ENCODE measurements at places on chromosomes 2 and 18. TPM values are rescaled to one million over a fixed set of nuclear protein-coding genes. Genes with fewer than 3 reads are reported as not detected.

DNA sequence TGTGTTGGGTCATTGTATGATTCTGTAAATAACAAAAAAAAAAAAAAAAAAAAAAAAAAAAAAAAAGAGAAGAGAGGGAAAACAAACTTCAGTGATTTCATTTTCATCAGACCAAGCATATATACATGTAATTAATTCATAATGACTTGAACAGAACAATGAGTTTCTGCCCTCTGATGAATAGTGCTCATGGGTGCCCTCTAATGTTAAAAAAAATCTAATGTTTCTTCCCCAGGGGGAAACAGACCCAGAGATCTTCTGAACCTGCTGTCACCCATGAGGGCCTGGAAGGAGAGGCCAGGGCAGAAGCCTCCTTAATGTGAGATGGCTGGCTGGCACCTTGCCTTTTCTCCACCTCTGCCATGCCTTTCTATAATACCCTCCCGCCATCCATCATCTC, 289.2 kb downstream of the ZNF521 start:
- no peak for DNase-seq

- DNase-seq = no peak
These were observed 14.6 kb downstream of the UGP2 start for GRCh38 chr2:63856303-63856603.

SEPTIN10 gene
- total RNA-seq = 63.1 TPM

DNA sequence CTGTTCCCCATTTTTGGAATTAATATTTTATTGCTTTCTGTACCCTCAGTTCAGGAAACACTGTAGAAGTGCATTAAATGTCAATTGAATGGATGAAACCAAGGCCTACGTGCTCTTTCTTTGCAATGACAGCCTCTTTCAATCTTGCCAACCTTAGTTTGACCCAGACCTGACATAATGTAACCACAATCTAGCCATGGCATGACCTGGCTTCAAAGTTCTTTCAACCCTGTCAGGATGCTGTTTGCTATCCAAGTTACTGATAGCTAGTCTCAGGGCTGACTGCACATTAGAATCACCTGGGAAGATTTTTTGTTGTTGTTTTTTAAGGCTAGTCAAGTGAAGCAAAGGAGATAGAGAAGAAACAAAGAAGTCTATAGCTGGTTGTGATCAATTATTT, 190.9 kb upstream of the PKDCC start:
- no peak for DNase-seq

GAD1 gene
- not detected for total RNA-seq

CAPN10 gene
- total RNA-seq = 56.1 TPM

DNA sequence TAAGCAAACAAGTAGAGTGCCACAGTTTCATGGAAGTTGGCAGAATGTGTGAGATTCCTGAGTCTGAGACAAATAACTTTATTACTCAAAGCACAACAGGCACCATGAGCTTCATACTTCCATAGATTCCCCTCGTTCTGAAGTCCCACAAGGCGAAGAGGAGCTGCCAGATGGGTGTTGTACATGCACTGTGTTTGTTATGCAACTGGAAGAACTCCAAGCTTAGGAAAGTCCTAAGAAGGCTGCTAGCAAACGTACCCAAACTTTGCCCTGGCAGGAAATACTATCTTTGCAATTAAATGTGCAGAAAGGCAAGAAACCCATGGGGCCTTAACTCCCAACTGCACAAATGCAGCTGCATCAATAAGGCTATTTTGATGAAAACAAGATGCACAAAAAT, 1.6 kb upstream of the GCA start:
- no peak for DNase-seq

- DNase-seq = peak; percentile 20
These were observed 15.1 kb upstream of the BOD1L2 start for GRCh38 chr18:57131782-57132181.

IL36B gene
- not detected for total RNA-seq

DNA sequence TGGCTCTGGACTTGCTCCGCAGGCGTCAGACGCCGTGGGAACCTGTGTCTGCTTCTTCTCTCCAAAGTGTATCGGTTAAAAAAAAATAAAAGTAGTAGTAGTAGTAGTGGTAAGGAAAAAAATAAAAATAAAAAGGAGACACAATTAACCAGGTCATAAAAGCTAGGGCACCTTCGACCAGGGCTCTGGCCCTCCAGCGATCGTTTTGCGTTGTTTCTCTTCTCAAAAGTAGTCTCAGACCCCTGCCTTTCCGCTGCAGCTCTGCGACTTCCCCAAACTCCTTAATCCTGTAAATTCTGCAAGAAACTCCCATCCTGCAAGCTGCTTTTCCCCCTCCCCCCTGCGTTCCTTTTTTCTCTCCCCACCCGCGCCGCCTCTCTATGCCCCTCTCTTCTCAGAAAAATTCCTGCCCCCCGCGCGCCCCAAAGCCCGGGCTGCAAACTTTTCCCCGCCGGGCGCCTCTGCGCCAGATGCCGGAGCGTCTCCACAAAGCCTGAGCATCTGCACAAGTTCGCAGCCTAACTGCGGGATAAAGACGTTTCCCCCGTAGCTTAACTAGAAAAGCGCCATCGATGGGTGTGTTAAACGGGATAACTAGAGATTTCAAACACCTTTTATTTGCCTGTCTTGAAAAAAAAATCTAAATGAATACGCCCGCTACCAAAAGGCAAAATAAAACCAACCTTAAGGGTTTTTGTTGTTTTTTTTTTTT, 1.8 kb upstream of the SALL3 start:
- no peak for DNase-seq

DNA sequence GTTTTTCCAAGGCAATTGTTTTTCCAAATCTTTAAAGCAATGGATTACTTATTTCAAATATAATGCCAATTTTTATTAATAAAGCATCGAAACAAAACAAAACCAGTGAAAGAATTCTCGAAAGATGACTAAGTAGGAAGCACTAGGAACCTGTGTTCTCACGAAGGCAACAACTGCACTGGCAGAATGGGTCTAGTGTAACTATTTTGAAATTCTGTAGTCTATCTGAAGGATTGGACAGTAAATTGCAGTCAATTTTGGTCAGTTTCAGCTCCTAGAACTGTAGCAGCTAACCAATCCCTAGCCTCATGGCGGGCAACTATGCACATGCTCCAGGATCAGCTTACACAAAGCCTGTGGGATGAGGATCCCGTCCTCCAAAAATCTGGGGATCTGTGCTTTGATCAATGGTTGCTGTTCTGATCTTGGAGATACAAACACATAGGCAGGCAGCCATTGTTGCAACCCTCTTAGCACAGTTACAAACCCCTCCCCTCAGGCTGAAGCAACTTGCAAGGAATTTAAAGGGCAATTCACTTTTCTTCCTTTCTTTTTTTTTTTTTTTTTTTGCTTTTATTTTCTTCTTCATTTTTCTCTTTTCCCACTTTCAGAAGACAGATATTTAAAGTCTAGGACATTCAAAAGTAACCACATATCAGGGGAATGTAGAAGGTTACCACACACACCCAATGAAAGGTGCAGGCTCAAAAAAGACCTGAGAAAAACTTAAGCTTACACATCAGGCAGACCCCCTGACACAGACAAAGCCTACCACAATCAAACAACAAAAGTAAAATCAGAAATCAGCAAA, 147.6 kb downstream of the THADA start:
- no peak for DNase-seq

GRCh38 chr2:232431705-232432590, 24.0 kb upstream of the ALPI start:
- DNase-seq = no peak

CNDP1 gene
- 4.0 TPM for total RNA-seq

DNA sequence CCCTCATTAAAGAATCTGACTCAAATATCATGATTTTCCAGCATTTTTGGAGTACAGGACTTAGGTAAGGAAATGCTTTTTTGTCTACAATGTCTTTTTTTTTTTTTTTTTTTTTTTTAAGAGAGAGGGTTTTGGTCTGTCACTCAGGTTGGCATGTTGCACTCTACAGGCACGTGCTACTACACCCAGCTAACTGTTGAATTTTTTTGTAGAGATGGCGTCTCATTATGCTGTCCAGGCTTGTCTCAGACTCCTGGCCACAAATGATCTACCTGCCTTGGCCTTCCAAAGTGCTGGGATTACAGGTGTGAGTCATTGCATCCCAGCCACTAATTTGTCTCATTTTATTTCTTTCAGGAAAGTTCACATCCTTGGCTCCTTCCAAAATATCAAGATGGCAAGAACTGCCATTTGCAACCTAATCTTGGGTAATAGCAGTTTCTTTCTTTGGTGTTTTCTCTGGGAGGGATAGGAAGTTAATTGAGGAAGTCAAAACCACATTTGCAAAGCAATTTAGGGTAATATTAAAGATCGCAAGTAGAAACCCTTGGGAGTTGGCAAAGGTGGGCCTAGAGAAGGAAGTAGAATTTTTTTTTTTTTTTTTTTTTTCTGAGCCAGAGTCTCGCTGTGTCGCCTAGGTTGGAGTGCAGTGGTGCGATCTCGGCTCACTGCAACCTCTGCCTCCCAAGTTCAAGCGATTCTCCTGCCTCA, 15.5 kb downstream of the PNO1 start:
- no peak for DNase-seq

DNA sequence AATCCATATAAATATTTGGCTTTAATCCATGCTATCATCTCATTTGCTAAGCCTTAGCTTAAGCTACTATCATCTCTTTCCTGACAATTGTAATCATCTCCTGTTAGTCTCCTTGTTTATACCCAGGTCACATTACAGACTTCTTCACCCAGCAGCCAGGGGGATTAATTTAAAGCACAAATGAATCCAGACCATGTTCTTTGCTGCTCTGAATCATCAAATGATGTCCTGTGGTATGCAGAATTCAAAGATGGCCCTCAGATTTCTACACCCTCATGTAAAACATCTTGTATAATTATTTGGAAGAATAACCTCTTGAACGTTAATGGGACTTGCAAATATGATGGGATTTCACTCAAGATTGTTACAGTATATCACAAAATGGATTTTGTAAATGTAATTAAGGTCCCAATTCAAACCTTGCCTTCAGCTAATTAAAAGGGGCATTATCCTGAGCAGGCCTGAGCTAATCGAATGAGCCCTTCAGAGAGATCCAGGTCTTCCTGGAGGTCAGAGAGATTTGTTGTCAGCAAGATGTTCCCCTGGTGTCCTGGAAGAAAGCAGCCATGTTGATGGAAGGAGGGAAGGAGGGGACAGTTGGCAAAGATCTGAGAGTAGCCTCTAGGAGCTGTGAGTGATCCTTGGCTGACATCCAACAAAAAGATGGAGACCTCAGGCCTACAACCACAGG, 241.1 kb upstream of the MMADHC start:
- no peak for DNase-seq

DNA sequence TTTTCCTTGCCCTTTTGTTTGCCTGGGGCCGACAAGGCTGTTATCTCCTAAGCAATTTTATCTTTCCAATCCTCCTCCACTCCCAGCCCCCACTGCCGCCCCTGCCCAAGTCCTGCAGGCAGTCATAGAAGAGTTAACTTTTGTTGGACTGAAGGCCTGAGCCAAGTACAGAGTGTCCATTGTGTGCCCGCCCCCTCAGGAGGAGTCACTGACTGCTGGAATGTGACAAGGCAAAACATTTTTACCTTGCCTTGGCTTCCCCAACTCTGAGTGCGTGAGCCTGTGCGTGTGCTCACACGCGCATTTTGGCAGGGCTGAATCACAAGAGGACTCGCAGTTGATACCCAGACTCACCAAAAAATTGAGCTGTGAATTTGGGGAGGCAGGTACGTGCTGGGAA, 16.2 kb downstream of the SETBP1 start:
- DNase-seq = no peak

KANSL1L gene
- 58.3 TPM for total RNA-seq

DNA sequence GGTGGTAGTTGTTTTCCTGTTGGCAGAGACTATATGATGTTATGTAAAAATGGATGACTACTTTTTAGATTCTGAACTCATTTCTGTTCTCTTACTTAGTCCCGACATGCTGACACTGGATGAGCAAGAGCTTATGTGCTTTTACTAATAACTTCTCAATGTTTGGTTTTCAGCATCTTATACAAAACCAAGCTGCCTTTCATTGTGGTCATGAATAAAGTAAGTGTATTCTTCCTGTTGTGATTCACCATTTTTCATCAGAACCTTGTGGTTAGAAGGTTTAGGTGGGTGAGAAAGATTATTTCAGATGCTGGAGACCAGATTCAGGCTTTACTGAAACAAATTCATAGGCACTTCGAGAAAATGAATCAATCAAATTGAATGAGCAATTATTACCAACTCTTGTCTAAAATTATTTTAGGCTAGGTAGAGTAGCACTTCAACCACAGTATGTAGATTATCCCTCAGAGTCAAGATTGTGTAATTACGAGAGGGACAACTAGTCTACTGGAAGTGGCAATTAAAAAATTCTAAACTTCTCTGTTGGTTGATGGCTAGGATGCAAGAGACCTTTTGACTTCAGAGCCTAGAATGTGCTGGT, 9.3 kb downstream of the GPN1 start:
- no peak for DNase-seq

DNA sequence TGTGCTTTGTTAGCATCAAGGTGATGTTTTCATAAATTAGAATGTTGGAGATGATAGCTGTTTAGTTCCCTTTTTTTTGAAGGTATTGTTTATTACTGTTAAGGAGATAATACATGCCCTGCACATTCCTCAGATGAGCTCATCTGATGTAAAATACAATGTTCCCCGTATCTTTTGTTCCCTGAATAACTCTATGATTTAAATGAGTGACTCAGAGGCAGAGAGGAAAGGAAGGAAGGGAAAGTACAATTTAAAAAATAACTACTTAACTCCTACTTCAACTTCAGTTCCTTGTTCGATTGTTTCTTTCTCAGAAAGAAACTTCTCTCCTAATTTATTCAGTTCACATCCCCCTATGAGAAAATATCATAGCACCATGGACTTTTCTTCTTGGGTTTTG, 208.7 kb downstream of the KCNE4 start:
- DNase-seq = no peak

DNA sequence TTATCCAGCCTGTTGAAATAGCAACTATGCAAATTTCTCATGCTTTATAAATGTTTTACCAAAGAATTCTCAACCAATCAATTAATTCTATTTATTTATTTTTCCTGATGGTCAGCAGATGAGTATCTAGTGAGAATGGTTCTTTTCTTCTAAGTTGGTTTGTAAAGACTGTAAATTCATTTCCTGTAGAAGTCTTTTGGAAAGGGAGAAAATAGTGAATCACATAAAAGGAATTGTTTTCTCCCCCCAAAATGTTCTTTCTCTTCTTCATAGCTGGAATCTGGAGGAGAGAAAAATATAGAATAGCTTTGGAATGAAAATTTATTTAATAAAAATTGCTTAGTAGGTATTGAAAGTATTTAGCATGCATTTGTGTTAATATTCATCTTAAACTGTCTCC, 836.1 kb upstream of the ZEB2 start:
- no peak for DNase-seq

DNA sequence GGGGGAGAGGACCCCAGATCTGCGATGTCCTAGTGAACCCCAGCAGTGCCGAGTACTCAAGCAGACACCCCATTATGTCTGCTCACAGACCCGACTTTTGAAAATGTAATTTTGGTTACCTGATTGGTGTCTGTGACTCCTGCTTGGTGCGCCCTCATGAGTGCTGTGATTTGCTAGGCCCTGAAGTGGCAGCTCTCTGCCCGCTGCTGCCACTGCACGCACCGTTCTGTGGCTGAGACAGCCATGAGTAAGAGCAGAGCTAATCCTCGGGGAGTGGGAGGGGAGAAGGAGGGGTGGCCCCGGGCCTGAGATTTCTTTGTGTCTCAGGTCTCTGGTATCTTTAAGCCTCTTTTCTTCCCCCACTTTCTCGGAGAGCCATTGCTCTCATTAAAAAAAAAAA, 18.2 kb downstream of the FHOD3 start:
- no peak for DNase-seq

- no peak for DNase-seq
These were observed 61.4 kb downstream of the RBM43 start for GRCh38 chr2:151200277-151200676.

PLB1 gene
- 7.2 TPM for total RNA-seq

- no peak for DNase-seq
These were observed 51.2 kb downstream of the CHMP3 start for GRCh38 chr2:86512034-86512433.
